Stimulated activated CD4-positive, alpha-beta T cell treated with anti-CD3 and anti-CD28 coated beads, Interleukin-1b, Interleukin-23, amount 100 ng/mL, for 4 hours (primary cell): ENCODE measurements at places on chromosomes 2 and 18.

GRCh38 chr2:31269087-31269486 is 35.1 kb downstream of the EHD3 start:
- no peak for DNase-seq

GRCh38 chr2:79620679-79621078 is 107.8 kb downstream of the CTNNA2 start:
- no peak for DNase-seq

- no peak for DNase-seq
Observed at GRCh38 chr2:83364264-83364663, 1094.8 kb downstream of the SUCLG1 start.

DNA sequence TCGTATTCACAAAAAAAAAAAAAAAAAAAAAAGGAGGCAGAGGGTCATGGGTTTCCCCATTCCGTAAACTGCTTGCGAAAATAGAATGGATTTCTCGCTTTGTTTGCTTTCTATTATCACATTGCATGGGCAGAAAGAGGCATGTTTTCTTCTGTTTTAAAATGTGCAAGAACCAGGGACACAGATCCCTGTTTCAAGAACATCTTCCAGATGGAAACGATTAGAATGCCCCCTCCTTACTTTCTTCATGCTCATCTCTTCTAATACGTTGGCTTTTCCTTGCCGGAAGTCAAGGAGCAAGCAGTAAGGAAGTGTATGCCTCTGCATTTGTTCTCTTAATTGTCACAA is 51.0 kb upstream of the ZNF516 start:
- DNase-seq, result no peak

DNA sequence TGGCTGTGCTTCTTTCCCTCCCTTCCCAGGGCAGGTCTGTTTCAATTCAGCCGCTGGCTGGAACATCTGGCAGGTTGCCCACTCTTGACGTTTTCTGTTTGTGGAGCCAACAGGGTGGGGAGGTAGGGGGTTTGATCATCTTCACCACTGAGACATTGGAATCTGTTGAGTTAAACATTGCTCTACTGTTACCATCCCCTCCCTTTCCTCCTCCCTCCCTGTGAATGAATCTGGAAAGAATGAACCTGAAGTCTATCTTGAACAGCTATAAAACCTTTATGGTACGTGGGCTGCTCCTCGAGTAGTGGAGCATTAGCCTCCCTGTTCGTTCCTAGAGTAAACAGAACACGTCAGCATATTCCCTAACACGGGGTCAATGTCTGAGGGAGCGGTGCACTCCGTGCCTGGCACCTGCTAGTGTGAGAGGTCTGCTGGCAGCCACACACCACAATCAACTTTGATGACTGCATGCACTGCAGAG is 249.9 kb upstream of the RBBP8 start:
- DNase-seq, result no peak

DNA sequence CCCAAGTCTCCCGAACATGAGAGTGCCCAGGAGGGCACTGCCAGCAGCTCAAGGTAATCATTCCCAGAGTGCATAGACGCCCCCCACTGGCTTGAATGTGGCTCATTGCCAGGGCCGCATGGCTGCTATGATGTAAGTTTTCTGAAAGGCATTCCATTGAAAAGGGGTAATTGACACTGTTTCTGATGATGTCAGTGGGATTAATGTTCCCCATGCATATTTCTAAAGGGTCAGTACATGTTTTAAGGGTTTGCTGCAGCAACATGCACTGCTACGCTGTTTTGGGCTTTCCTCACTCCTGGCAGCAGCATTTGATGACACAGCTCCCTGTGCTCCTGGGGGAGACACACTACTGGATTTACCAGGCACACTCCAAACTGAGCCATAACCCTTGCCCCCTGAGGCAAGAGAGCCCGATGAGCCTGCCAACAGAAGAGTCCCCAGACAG is 36.7 kb downstream of the KIAA2012 start:
- DNase-seq, result no peak

- no peak for DNase-seq
Observed at GRCh38 chr2:164371916-164372315, 249.4 kb downstream of the GRB14 start.

- DNase-seq, result no peak
Observed at GRCh38 chr18:22928339-22928738, 4.8 kb upstream of the RBBP8 start.

- peak; percentile 45 for DNase-seq
Observed at GRCh38 chr2:25286025-25286400, 55.7 kb downstream of the DNMT3A start.

- no peak for DNase-seq
Observed at GRCh38 chr2:233668605-233669260, 3.0 kb upstream of the UGT1A9 start.

DNA sequence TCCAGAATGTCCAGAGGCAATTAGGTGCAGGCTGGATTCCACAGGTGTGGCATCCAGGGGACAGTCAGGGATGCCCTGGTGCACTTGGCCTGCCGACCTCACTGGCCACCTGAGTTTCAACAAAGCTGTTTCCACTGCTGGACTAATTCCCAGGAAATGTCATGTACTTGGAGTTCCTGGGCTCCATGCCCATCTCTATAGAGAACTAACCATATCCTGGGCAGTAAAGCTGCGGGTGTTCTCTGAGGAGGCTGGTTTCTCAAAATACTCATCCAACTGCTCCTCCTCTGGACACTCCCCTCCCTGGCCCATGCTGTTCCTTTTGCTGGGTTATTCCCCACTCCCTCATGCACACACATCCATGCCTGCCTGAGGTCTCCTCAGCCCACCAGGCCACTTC is 161.9 kb upstream of the SKOR2 start:
- DNase-seq, result no peak

DNA sequence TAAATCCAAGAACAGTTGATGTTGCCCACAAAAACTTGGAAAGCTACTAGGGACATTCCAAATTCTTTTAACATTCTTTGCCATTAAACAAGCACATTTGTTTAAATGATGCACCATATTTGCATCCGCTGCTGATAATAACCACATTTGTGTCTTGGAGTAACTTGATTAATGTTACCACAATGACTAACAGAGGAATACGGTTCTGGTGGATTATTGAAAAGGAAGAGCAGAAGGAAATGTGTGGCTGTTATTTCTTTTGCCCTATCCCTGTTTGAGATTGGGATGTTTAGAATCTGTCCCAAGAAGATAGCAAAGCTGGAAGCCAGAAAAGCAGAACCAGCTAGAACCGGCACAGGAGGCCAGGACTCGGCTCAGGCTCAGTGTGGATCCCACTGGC is 39.2 kb upstream of the RASGRP3 start:
- DNase-seq, result no peak

DNA sequence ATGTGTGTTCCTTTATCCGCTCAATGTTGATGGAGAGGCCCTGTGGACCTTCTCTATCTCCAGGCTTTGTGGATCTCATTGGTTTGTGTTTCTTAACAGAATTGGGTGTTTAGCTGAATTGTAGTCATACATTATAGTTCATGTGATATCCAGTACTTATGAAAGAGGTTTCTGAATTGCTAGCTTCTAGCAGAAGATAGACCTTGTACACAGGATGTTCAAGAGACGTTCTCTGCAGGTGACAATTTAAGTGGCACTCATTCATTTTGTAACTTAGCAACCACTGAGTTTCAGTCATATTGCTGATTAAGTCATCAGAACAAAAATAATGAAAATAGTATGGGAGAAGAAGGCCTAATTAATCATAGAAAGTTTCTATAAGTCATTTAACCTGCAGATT is 279.2 kb downstream of the ALPK2 start:
- no peak for DNase-seq

DNA sequence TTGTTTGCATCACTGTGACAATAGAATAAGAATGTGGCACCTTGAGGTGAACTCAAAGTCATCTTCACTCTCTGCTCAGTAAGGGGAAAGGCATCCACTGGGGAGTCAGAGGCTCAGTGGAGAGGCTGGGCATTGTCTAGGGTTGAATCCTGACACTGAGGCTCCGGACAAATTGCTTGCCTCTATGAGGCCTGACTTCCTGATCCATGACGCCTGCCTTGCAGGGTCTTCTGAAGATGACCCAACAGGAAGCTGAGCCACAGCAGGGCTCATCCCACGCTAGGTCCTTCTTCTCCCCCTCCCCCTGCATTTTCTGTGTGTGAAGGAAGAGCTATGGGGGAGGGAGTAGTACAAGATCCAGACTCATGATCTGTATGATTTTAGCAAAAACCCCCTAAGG is 265.1 kb downstream of the SH3BP4 start:
- no peak for DNase-seq

DNA sequence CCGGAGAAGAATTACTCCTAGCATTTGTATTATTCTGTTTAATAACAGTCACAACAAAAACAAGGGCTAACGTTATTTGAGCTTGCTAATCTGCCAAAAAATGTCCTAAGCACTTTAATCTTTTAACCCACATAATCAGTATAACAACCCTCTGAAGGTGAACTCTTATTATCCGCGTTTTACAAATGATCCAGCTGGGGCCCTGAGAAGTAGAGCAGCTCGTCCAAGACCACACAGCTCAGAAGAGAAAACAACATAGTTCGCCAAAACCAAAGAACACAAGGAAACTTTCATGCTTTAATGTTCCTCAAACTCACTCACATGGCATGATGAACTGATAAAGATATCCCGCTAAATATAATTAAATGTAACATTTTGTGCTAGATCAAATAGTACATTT is 159.7 kb upstream of the ZNF236 start:
- DNase-seq, result no peak

- DNase-seq, result no peak
Observed at GRCh38 chr2:13114391-13114790, 397.7 kb downstream of the TRIB2 start.

- no peak for DNase-seq
Observed at GRCh38 chr18:10140461-10141282, 226.9 kb downstream of the VAPA start.

- DNase-seq, result no peak
Observed at GRCh38 chr2:155519529-155520130, 812.9 kb downstream of the NR4A2 start.

DNA sequence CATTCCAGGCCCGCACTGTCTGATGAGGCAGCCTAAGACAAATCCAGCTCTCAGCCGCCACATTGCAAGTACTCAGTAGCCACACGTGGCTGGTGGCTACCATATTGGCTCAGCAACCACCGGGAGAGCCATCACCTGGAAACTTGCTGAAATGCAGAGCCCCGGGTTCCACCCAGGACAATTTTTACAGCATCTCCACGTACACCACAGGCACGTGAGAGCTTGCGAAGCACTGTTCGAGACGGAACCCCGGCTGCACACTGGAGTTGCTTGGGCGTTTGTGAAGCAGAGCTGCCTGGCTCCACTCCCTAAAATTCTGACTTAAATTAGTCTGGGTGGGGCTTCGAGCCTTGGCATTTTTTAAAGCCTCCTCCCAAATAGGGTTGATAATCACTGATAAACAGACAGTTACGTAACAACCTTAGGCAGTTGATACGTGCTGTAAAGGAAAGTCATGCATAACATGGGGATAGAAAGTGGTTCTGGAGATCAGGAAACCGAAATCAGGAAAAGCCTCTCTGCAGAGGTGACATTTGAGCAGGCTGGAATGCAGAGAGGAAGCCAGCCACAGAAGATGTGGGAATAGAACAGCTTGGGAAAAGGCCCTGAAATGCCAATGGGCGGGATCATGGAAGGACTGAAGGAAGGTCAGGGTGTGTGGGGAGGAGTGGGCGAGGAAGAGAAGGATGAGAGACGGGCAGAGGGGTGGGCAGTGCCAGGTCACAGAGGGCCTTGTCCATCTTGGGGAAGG is 6.2 kb downstream of the ASAP2 start:
- DNase-seq, result no peak
